ENCODE measurements at places on chromosomes 5 and 9. TPM values are rescaled to one million over a fixed set of nuclear protein-coding genes. Genes with fewer than 3 reads are reported as not detected.

Gene SLC6A3
- not detected for total RNA-seq

Gene GRM6
- total RNA-seq = not detected

DNA sequence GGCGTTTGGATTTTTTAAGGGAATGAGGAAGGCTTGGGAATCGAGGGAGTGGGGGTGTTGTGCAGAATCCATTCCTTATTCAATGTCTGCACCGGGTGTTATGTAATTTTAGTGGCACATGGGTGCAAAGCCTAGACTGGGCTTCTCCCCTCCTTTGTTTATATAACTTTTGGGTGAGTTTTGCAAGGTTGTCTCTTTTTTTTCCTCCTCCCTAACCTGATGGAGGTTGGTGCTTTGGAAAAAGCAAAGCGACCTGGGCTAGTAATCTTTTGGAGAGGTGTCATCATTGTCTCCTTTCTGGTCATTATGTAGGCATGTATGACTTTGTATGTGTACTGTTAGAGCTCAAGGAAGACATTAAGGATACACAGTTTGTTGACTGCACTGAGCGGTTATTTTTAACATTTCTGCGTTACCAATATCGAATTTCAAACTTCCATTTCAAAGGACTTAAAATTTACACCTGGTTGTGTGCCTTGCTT lies 3.1 kb downstream of the SMARCA2 start:
- H3K4me1 ChIP-seq = peaks cover 56% of the 10 kb centered on the region
- peaks cover 37% of the 10 kb centered on the region for H3K36me3 ChIP-seq
- H3K27me3 ChIP-seq = peaks cover 2% of the 10 kb centered on the region

GRCh38 chr5:13510616-13511015 lies 433.9 kb downstream of the DNAH5 start:
- no peaks in the 10 kb centered on the region for H3K4me1 ChIP-seq
- no peak overlapping the region for H3K4me3 ChIP-seq
- H3K27ac ChIP-seq = no peak overlapping the region
- H3K27me3 ChIP-seq = no peaks in the 10 kb centered on the region
- DNase-seq = no peak
- H3K36me3 ChIP-seq = no peaks in the 10 kb centered on the region
